A172 (cell line): ENCODE measurements at places on chromosomes 3 and 15.

- peak; percentile 23 for DNase-seq
These were observed 85.5 kb downstream of the DMXL2 start for GRCh38 chr15:51536965-51537574.

DNA sequence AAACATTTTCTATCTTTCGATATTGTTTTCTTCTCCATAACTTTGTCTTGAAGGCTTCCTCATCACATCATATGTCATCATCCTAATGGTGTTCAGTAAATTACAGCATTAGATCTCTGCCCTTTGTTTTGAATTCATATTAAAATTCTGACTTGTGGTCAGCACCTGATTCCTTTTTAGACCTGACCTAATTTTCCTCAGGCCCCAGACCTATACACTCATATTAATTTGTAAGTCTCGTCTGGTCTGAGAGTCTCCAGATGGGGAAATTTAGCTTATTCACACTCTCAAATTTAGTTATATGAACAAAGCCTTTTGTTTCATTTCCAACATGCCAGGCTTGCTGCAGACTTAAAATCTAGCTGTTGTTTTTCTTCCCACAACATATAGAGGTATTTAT, 248.4 kb downstream of the KCNH8 start:
- DNase-seq: no peak

- DNase-seq: no peak
These were observed 608.3 kb downstream of the ROBO2 start for GRCh38 chr3:77648214-77648613.

DNA sequence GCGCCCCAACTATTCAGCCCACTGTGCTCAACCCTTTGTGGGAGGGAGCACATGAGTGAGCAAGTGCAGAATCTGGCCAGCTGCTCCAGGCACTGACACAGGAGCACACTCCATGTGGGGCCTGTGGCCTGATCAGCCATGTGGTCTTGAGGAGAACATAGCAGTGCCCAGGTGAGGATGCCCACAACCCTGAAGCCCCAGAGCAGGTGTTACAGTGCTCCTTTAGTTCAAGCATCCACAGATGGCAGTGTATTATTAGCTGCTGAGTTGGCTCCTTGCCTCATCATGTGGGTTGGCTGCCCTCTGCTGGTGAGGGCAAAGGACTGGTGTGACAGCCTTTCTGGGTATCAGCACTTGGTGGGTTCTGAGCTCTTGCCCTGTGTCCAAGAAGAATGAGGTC, 1588.2 kb downstream of the SI start:
- peak; percentile 39 for DNase-seq

DNA sequence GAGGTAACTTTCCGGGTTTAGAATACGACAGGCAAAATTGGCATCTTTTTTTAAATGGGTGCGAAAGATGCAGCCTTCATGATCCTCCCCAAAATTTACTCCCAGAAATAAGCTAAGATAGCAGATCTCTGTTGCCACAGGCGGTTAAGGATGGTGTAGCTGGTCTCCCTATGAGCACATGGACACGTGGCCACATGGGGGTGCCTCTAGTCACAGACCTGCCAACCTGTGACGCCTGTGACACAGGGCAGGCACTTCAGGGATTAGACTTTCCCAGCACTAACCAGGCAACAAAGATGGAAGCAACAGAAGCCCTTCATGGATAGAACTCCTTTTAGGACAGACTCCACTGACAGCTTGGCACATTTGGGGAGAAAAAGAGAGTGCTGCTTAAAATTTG, 320.3 kb downstream of the THSD4 start:
- DNase-seq: no peak

DNA sequence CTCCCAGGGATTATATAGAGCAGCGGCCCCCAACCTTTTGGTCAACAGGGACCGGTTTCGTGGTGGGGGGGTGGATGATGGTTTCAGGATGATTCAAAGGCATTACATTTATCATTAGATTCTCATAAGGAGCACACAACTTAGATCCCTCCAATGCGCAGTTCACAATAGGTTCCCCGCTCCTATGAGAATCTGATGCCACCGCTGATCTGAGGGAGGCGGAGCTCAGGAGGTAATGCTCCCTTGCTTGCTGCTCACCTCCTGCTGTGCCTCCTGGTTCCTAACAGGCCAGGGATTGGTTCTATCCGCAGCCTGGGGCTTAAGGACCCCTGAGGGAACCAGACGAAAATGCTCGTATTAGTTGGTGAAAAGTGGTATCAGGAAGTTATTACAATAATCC, 1.3 kb upstream of the HACD2 start:
- DNase-seq: peak; percentile 66

DNA sequence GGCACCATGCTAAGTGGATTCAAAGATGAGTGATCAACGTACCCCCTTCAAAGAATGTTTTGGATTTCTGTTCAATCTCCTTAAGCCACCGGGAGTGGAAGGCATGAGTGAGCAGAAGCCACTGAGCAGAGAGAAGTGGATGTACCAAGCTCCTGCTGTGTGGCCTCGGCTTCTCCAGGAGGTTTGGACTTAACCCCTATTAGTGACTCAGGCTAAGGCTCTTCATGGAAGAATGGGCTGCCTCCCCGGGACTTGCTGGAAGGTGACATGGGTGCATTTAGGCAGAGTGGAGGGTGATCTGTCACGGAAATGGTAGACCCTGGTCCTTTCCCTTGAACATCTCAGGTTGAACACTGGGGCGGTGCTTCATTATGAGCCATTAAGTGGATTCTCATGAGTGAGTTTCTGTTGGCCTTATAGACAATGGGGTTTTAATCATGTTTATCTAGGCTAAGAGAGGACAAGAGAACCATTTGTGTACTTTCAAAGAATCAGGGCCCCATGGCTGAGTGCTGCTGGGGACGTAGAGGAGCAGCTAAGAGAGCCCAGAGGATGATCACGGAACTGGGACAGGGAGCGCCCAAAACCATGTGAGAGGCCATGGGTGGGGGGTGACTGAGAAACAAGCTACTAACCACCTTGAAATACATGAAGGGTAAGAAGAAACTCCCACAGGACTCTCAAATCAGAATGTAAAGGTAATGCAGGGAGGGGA, 62.2 kb downstream of the HES1 start:
- no peak for DNase-seq

- DNase-seq: no peak
These were observed 40.5 kb upstream of the HES1 start for GRCh38 chr3:194095464-194095863.

DNA sequence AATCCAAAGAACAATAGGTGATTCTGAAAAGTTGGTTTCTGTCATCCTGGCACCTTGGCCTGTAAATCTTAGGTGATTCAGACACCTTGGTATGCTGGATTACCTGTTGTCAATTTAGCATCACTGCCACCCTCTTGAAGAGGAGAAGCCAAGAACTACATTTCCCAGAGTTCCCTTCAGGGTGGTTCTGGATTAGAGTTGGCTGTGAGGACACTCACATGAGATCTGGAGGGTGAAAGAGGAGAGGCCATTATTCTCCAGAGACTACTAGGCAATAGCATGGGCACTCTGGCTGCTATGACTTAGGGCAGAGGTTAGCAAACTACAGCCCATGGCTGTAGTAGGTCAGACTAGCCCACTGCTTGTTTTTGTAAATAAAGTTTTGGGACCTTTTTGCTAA, 41.7 kb upstream of the CORO2B start:
- no peak for DNase-seq

GRCh38 chr3:196688349-196688748, 23.7 kb downstream of the CEP19 start:
- DNase-seq: no peak

GRCh38 chr15:43105077-43105736, 631 bp downstream of the UBR1 start:
- DNase-seq: peak; percentile 9

DNA sequence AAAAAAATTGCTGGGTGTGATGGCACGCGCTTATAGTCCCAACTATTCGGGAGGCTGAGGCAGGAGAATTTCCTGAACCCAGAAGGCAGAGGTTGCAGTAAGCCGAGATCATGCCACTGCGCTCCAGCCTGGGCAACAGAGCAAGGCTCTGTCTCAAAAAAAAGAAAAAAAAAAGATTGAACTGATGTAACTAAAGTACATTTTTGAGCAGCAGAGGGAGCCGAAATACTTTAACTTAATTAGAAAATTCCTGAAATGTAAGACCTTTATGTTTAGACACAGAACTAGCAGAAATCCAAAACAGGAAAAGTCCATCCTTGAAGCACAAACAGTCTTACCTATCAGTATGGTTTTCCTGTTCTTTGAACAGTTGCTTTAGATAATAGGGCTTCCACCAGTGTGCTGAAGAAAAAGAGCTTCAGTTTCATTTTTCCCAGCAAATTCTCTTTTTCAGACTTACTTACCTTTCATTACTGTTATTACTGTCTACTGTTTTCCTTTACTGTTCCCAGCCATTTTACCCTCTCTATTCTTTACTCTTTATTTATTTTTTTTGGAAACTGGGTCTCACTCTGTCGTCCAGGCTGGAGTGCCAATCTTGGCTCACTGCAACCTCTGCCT, 33.4 kb upstream of the ZNF609 start:
- DNase-seq: peak; percentile 39

DNA sequence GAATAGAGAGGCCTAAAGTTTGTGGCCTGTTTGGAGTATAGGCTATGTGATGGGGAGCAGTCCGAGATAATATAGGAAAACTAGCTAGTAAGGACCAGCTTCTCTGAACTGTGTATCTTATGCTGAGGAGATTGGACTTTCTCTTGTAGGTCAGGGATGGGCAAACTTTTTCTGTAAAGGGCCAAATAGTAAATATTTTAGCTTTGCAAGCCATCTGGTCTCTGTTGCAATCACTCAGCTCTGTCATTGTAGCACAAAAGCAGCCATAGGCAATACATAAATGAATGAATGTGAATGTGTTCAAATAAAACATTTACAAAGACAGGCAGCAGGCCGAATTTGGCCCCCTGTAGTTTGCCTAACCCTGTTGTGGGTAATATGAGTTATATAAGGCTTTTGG, 24.5 kb downstream of the TMOD3 start:
- DNase-seq: no peak

GRCh38 chr3:38985981-38986380, 65.8 kb downstream of the SCN11A start:
- DNase-seq: no peak

DNA sequence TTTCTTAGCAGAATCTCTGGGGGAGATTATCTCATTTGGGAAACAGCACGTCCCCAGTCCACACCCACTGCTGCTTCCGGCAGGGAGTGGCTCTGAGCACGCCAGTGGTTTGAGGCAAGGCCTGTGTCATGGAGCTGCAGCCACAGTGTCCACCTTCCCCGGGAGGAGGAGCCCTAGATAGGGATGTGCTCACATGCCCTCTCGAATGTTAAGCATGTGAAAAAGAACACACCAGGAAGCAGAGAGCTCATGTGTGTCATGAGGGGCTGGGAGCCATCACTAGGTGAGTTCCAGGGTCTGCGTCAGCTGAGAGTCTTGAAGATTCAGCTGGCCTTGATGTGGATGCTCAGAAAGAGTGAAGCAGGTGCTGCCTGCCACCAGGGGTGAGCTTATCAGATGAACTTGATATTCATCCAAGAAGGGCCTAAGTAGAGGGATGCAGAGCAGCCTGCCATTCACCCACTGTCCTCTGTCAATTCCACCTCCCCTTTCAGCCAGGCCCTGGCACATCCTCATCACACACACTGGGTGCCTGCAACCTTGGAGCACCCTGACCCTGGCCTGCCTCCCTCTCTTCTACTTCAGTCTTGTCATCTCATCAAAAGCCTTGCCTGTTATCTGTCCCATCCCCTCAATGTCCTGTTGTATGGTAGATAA, 16.3 kb downstream of the ITGA11 start:
- no peak for DNase-seq

- DNase-seq: no peak
These were observed 214.3 kb downstream of the ADAMTS9 start for GRCh38 chr3:64473466-64473865.

- peak; percentile 76 for DNase-seq
These were observed 35.4 kb upstream of the SPRED1 start for GRCh38 chr15:38217191-38217595.

DNA sequence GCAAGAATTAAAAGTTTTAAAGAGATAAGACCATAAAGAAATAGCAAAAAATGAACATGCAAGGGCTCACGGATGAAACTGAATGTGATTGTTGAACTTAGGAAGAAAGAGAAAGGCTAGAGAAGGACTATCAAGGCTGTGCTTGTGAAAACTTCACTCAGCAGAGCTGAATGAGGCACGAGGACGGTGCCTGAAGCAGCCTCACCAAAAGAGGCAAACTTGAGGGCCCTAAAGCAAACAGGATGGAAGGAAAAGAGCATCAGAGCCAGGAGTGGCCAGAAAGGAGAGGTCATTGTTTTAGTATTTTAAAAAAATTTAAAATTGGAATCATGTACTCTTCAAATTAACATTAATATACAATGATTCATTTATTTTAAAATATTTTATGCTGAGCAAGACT, 191.2 kb upstream of the SOX14 start:
- no peak for DNase-seq

- DNase-seq: no peak
These were observed 67.6 kb downstream of the TP63 start for GRCh38 chr3:189698811-189699210.
